ENCODE measurements at places on chromosomes 2 and 18.
A peak's percentile ranks its signal among the peaks of the same experiment; 100 is the strongest.

DNA sequence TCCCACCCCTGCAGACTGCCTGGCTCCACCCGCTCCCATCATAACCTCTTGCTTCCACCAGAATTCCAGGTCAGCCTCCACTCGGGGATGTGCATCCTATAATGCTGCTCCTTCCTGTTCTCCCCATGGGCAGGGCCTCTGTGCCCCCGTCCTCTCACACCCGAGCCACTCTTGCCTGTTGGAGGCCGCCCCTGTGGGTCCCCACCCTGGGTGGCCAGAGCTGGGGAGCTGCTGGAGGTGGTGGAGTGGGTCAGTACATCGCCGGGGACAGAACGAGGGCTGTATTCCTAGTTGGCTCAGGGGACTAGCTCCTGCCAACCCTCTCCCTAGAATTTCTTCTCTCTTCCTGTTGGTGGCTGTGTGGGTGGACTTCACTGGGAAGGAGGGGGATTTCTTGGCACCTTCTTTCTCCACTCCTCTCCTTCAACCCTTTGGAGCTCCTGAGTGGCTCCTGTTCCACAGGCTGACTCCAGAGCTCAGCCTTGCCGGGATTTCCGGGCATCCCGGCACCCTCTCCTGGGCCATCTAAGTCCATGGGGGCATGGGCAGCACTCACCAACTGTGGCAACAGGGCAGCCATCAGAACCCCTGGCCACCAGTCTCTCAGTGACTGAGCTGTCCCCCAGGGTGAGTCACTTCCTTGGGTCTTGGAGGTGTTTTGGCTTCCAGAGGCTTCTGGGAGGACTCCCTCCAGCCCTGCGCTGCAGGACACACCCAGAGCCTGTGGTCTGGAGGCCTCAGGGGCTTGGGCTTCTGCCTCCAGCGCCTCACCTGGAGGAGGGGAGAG lies 88.2 kb upstream of the MCFD2 start:
- no peak for DNase-seq

- DNase-seq: no peak
Observed at GRCh38 chr2:150486539-150487484, 655 bp downstream of the RND3 start.

DNA sequence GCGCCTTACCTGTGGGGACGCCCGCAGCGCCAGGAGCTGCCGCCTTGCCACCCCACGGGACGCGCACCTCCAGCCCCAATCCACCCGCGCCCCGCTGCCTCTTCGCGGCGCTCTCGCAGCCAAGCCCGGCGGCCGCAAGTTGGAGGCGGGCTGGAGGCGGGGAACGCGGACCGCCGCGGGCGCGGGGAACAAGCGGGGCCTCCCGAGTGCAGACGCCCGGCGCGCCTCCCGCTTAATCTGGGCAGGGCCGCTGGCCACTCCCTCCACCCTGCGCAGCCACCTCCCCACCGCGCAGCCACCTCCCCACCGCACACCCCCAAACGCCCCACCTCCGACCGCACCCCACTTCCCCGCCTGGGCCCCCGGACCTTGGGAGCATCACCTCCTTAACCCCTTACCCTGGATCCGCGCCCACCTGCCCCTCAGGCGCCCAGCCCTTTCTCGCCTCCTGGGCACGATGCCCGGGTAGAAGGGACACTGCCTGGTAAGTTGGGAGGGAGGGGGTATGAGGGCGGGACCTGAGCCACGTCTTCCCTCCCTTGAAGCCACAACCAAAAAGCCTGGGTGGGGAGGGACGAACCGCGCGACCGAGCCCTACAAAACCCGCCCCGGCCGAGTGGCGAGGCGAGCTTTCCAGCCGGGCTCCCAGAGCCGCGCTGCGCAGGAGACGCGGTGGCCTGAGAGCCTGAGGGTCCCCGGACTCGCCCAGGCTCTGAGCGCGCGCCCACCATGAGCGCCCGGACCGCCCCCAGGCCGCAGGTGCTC lies at the start of the genes COL4A3 and COL4A4:
Gene COL4A3, plus strand, starts transcription at position 627 of the 765 bp plus-strand sequence. Its CDS starts 103 bp downstream, at position 730.
Gene COL4A4, minus strand, starts transcription at position 208 of the 765 bp plus-strand sequence. CDS start 16,722 bp downstream, outside the sequence.
- no peak for DNase-seq

- DNase-seq: peak; percentile 10
Observed at GRCh38 chr2:41955316-41956043, 92.3 kb upstream of the PKDCC start.

DNA sequence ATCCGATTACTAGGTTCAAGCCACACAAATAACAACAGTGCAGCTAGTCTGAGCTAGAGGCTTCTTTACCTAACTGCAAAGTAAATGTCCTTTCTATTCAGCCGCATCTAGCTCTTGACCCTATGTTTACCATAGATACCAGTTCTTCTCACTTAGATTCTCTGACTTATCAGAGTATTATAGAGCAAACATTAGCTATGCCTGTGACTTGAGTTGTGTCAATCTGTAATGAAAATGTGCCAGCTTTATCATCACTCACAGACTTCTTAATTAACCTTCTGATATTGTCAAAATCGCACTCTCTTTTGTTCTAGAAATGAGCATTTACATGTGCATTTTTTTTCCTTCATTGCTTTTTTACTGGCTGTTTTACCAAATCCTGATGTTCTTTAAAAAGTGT lies 79.9 kb downstream of the BCL11A start:
- DNase-seq: no peak

GRCh38 chr2:71858071-71858470 lies 289.6 kb downstream of the CYP26B1 start:
- DNase-seq: no peak

DNA sequence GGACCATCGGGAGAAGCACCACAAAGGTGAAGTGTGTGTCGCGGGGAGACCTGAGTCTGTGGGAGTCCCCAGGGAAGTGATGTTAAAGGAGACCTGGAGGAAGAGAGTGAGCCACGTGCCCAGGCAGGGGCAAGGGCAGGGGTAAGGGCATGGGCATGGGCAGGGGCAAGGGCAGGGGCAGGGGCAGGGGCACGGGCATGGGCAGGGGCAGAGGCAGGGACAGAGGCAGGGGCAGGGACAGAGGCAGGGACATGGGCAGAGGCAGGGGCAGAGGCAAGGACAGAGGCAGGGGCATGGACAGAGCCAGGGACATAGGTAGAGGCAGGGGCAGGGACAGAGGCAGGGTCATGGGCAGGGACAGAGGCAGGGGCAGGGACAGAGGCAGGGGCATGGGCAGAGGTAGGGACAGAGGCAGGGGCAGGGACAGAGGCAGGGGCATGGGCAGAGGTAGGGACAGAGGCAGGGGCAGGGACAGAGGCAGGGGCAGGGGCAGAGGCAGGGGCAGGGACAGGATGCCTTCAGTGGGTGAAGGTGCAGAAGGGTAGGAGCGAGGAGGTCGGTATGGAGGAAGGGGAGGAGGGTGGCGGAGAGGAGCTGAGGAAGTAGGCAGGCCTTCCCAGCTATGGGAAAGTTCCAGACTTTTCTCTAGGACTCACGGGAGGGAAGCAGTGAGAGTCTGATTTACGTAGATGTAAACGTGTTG lies 33.3 kb downstream of the NTSR2 start:
- no peak for DNase-seq

GRCh38 chr2:86337244-86337835 lies at the start of gene REEP1:
TSS of gene REEP1 (minus strand) at chr2:86337626. CDS start at chr2:86337510, 116 bp downstream.
- DNase-seq: no peak

DNA sequence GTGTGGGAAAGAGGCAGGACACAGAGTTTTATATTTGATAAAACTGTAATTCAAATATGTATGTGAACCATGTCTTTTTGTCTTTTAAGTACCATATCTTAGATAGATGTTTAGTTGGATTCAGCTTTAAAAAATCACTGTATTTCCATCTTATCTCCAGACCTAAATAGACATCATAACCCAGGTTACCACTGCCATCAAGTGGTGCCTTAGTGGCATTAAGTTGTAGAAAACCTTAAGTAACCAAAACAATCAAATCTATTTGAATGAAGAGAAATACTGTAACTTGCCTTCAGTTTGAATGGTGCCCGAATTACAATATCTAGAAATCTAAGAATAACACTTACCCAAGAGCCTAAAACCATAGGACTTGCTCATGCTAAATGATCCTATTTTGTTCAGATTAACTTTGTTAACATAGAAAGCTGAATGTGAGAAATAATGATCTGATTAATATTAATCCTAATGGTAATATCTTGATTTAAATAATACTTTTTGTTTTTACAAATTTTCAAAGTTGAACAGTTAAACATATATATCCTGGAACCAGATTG lies 92.5 kb upstream of the MAP2 start:
- no peak for DNase-seq

DNA sequence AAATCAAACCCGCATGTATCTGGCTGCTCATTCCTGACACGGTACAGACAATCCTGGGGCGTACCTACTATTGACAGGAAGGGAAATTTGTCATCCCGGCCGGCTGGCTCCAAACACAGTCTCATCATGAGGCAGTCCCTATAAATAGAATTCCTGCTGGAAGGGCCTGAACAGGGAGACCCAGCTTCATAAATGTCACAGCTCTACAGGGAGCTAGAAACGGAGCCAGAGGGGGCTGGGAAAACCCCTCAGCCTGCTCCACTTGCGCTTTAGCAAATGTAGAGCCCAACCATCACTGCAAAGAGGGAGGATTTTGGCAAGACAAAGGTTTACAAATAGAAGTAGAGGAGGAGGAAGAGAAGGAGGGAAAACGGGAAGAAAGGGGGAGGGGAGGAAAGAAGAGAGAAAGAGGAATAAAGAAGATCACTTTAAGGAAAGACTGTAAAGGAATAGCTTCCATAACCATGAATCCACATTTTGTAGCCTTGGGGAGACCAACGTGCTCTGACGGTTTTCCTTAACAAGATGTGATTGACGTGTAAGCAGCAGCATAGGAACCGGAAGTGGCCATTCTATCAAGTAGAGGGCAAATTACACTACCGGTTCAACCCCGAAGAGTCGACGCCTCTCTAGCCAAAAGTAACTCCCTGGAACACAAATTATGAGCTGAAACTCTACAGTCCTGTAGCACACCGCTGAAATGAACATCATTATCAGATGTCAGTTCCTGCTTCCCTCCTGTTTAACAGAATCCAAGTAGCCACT lies 56.8 kb upstream of the TTN start:
- DNase-seq: no peak

- no peak for DNase-seq
Observed at GRCh38 chr2:66466433-66466832, 31.5 kb downstream of the MEIS1 start.

DNA sequence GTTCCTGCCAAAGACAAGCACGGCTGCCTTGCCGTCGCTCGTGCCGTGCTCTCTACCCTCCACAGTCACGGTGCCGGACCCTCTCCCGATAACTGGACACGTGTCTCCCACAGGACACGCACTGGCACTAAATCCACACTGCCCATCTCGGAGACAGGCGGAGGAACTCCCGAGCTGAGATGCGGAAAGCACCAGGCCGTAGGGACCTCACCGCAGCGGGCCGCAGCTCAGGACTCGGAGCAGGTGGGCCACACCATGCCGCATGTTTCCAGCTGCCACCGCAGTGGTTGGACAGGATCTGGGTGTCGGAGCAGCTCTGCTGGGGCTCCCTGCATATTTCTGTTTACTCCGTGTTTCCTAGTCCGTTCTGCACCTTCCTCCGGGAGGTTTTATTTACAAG lies 127.2 kb downstream of the TPO start:
- DNase-seq: no peak

DNA sequence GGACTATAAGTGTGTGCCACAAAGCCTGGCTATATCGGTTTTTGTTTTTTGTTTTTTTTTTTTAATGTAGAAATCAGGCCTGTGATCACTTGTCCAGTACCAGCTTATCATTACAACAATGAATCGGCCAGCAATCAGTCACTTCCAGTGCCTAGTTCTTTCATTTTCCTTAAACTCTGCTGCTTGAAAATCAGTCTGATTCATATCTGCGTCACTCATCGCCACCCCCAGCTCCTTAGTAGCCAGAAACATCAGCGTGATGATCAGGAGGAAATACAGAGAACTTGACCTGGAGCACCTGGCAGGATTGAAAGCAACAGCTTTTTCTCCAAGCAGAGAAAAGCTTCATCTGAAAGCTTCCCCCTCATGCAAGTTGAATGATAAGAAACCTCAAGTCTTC lies 75.4 kb downstream of the SPTBN1 start:
- DNase-seq: no peak

- no peak for DNase-seq
Observed at GRCh38 chr2:39875914-39876267, 96.8 kb upstream of the THUMPD2 start.

- DNase-seq: no peak
Observed at GRCh38 chr2:15472133-15472532, 89.0 kb downstream of the NBAS start.

DNA sequence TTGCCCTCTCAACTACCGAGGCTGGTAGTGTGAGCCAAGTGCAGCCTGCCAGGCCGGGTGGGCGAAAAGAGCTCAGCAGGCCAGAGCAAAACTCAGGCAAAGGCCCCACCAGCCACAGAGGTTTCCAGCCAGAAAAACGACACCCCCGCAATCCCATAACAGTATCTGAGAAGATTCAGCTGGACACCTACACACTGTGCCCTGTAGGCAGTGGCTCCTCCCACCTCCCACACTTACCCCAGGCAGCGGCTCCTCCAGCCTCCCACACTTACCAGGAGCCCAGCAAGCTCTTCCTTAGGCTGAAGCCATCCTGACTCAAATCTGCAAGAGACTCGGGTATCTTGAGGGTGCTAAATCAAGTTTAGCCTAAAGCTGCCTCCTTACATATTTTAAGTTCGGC lies 15.6 kb upstream of the TMEM18 start:
- DNase-seq: no peak

DNA sequence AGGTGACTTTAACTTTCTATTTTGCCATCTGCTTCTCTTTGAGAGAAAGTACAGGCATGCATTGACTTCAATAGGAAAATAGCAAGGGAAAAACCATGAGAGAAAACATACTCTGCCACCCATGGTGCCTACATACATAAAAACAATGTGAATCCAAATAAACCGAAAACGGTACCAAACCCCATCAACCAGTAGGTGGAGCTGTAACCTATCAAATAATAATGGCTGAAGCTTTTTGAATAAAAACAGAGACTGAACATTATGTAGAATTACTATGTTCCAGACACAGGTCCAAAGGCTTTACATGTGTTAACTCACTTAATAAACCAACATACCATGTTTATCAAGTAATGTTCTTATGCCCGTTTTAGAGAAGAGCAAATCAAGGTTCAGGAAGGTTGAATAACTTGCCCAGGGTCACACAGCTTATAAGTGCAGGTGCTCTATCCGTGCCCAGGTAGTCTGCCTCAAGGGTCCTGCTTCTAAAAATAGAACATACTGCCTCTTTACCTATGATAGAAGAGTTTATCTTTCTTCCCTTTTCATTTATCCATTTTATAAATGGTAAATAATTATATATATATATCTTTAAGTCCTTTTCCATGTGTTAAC lies 293.9 kb upstream of the SYT4 start:
- DNase-seq: no peak

DNA sequence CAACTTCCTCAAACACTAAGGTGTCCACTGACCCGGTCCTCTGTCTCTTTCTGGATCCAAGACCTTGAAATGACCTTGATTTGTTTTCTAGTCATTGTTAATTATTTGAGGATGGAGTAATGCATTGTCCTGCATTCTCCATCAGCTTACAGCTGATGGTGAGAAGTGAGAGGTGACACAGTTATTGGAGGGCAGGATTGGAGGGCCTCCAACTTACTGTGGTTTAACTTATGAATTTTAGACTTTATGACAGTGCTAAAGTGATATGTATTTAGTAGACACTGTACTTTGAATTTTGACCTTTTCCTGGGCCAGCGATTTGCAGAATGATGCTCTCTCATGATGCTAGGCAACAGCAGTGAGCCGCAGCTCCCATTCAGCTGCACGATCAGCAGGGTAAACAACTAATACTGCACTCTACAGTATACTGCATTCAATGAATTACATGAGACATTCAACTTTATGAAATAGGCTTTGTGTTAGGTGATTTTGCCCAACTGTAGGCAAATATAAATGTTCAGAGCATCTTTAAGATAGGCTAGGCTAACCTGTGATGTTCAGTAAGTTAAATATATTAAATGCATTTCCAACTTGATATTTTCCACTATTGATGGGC lies 200.0 kb upstream of the MEX3C start:
- DNase-seq: no peak
